ENCODE measurements at places on chromosomes 5 and 9. TPM values are rescaled to one million over a fixed set of nuclear protein-coding genes. Genes with fewer than 3 reads are reported as not detected.

- DNase-seq, result no peak
Measured at GRCh38 chr5:23820765-23821471, 313.5 kb downstream of the PRDM9 start.

DNA sequence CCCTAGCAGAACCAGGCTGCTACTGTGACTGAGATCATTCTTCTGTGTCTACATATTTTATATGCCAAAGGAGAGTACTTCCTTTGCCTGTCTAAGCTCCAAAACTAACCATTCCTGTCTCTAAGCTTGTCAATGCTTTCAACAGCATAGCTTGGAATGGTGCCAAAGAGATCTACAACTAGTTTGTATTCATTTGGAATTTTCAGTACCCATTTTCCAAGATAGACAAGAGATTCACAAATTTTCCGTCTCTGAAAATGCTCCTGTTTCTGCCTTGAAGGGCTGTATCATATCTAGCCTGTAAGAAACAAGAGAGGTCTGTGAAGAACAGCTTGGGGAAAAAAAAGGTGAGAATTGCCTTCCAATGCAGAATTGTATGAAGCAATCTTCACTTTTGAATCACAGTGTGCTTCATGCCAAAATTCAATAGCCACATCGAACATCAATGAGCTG is 334.4 kb upstream of the ACTBL2 start:
- no peak for DNase-seq

- DNase-seq, result no peak
Measured at GRCh38 chr5:55467862-55468551, 66.8 kb downstream of the PLPP1 start.

The PCDHA6 gene
- total RNA-seq, result not detected

The PLAC8L1 gene
- 0.87 TPM for total RNA-seq

The C1QTNF2 gene
- total RNA-seq, result not detected

The MLANA gene
- not detected for total RNA-seq

The GLRA1 gene
- not detected for total RNA-seq

Measured in activated CD8-positive, alpha-beta memory T cell treated with anti-CD3 and anti-CD28 coated beads, Interleukin-2, amount 10 ng/mL, durations not matched to agents 7 days and 5 days (primary cell).